Stimulated activated CD8-positive, alpha-beta memory T cell treated with anti-CD3 and anti-CD28 coated beads, Interleukin-7, amount 100 ng/mL, for 4 hours (primary cell): ENCODE measurements at places on chromosomes 2 and 18.

DNA sequence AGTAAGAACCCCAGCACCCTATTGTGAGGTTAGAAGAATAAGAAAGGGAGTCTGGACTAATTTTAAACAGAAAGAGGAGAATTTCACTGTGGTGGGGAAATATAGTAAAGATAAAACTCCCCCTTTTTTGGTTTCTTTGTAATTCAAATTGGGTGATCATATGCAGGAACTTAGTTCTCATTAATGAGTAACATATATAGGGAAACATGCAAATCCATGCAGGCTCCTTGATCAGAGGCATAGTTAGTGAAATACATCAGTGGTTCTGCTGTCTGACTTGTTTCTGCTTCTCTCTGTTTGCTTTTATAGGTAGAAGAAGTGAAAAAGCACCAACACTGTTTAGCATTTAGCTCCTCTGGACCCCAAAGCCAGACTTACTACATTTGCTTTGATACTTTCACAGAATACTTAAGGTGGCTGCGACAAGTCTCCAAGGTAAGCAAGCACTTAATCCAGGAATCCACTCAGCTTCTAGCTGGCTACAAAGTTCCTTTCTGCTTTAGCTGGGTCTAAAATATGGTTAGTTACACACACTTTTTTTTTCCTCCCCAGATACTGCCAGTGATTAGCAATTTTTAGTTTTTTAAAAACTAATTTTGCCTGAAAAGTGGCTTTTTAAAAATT lies 123.2 kb downstream of the PHLPP1 start:
- no peak for DNase-seq

DNA sequence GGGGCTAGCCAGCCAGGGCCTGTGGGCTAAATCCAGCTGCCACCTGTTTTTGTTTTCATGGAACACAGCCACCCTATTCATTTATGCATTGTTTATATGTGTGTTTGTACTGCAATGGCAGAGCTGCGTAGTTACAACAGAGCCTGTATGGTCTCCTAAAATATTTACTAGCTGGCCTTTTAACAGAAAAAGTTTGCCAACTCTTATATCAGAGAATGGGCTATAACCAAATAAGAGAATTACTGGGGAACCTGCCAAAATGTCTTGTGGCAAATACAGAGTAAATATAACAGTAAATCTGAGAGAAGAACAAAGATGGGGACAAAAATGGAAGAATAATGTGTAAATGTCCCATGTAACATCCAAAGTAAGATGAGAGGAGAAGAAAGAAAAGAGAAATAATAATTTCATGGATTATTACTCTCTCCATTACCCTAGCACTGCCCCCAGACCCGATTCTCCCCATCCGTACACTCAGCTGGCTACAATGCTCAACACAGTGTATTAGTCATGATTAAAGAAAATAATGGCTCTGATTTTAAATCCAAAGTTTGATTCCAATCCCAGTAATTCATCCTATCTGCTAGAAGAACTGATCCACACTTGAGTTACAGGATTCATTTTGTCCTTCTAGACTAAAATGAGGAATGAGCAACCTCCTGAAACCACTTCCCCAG lies 249.3 kb downstream of the LRATD1 start:
- DNase-seq, result no peak

DNA sequence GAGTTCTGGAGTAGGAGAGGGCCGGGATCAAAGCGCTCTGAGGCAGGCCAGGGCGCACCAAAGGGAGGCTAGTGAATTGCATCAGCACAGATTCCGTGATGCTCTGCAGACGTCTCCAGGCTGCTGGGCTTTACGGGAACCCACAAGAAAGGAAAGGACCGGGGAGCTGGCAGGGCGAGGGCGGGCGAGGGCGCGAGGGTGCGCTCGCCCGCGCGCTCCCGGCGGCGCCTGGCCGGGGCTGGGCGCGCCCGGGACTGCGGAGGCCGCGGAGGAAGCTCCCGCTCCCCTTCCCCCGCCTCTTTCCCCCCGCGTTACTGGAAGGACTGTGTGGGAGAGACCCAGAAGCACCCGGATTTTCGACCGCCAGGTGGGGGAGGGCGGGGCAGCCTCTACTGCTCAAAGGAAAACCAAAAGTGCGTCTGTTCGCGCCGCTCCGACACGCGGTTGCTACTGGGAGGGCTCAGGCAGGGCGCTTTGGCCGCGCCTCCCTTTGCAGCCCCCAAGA lies 2.4 kb upstream of the FOSL2 start:
- peak; percentile 95 for DNase-seq

- no peak for DNase-seq
Measured at GRCh38 chr18:58785171-58785805, 79.4 kb upstream of the ZNF532 start.

- no peak for DNase-seq
Measured at GRCh38 chr2:198144660-198145059, 340.3 kb downstream of the PLCL1 start.

GRCh38 chr18:74171910-74172606 lies 23.7 kb downstream of the TIMM21 start:
- DNase-seq, result no peak

DNA sequence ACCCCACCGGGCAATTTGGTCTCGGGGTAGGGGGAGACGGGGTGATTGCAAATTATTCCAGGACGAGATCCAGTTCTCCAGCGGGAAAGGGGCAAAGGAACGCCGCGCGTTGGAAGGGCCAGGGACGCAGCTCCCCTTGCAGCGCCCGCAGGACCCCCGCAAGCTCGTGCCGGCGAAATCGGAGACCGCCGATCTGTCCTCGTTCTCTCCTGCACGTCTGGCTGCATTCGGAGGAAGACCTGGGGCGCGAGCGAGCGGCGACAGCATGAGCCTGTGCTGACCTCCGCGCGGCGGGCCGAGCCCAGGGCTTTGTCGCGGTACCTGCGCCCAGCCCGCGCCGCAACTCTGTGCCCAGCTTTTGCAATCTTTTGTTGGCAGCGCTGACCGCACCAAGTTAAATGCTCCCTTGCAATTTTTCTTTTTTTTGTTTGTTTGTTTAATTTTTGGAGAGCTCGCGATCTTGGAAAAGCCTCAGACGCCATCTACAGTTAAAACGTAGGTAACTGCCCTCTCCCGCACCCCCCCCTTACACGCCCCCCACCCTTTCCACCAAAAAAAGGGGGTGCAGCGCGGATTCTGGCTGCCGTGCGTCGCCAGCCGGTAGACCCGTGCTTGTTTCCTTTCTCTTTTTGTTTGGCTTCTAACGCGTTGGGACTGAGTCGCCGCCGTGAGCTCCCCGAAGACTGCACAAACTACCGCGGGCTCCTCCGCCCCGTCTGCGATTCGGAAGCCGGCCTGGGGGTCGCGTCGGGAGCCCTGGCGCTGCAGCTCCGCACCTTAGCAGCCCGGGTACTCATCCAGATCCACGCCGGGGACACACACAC lies 667 bp downstream of the TRIB2 start:
- DNase-seq, result peak; percentile 39

DNA sequence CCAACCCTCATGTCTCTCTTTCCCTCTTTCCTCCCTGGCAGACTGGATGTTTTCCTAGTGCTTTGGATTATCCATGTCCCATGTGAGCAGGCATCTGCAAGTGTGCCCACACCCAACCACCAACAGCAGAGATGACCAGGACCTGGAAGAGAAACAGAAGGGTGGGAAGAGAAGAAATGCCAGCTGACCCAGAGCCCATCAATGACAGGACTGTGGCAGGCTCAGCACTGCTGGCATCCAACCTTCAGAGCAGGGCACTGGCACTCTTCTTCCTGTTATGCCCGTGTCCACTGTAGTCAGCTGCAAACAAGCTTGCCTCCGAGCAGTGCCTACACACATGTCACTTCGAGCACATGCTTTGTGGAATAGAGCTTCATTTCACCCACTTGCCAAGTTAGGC lies 121.1 kb downstream of the TANC1 start:
- DNase-seq, result no peak

DNA sequence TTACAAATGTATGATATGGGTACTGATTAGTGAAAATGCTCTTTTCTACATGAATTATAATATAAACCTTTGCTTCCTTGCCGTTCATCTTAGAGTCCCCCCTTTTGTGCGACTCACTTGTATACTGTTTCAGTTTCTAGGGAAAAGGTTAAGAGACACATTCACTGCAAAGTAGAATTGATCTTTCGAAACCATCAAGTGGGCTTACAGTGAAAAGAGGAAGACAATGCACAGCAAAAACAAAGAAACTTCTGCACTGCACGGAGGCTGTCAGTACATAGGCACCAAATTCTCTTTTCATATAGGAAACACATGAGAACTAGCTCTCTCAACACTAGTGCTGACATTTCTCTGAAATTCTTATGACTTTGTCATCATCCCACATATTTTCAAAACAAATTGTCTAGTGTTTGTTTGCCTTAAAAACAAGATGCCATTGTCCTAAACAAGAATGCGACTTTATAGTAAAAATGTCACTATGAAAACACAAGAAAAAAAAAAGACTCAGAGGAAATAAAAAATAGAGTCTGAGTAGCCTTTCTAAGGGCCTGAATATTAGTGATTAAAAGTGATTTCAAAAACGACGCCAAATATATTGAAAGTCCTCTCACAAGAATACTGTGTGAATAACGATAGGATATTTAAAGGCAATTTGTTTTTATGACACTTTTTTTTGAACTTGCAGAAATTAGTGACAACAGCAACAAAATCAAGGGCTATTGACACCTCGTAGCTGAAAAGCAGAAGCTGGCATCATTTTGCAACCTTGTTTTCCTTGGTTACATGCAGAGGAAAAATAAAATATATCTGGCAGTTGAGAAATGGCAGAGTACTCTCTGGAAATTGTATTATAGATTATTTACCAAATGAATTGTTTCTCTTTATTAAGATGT lies 827.0 kb downstream of the BCL11A start:
- no peak for DNase-seq

GRCh38 chr18:65936678-65937077 lies 185.9 kb downstream of the CDH7 start:
- DNase-seq, result no peak

DNA sequence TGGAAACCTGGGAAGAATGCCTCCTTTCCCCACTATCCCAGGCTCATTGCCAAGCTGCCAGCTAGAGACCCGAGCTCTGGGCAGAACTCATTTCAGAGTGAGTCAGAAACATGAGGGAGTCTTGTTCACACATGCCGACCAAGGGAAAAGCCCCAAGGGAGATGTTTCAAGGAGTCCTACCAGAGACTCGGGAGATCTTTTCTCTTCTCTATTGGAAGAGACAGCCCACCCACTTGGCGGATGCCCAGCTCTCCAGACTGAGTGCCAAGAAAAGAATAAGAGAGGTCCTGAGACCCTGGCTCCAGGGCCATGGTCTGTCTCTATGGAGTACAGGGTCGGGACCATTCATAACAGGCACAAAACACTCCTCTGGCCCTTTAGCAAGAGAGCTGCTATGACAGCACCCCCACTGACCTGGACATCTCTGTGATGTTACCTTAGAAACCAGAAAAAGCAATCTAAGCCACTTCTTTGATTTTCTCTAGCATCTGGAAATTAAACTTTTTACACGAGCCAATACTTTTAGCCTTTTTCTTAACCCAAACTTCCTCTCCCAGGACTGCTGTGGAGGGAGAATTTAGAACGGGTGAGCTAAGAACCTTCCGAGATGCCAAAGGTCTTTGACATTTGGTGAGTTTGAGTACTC lies 18.5 kb upstream of the IGFBP5 start:
- DNase-seq, result no peak

DNA sequence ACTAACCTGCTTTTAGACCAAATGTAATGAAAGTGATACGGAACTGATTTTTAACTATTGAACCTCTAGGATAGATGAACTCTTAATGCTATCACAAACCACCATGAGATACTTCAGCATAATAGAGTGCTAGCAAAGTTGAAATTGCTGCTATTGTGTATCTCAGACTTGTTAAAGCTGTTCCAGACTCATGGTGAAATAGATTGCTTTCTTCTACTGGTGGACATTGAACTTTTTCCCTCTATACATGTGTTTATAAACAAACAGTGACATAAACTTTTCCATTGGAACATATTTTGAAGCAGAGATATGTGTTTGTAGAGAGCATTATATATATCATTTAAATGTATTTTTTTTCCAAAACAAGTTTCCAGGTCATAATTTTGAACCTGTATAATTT lies 157.3 kb downstream of the CAMKMT start:
- DNase-seq, result no peak

GRCh38 chr2:42965196-42965595 lies 172.8 kb upstream of the HAAO start:
- no peak for DNase-seq

- DNase-seq, result no peak
Measured at GRCh38 chr2:71796174-71796593, 342.8 kb downstream of the DYSF start.

DNA sequence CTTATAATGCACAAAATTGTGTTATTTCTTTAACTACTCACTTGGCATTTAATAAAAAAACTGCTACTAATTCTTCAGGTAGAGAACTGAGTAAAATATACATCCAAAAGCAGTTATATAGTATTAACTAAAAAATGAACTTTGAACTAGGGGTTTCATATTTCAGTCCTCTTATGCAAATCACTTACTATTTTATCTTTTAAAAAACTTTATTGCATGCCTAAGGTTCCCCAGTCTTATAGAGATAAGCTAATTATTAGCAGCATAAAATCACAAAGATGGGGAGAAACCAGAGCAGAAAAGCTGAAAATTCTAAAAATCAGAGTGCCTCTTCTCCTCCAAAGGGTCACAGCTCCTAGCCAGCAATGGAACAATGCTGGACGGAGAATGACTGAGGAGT lies 228.0 kb downstream of the CALCRL start:
- no peak for DNase-seq

DNA sequence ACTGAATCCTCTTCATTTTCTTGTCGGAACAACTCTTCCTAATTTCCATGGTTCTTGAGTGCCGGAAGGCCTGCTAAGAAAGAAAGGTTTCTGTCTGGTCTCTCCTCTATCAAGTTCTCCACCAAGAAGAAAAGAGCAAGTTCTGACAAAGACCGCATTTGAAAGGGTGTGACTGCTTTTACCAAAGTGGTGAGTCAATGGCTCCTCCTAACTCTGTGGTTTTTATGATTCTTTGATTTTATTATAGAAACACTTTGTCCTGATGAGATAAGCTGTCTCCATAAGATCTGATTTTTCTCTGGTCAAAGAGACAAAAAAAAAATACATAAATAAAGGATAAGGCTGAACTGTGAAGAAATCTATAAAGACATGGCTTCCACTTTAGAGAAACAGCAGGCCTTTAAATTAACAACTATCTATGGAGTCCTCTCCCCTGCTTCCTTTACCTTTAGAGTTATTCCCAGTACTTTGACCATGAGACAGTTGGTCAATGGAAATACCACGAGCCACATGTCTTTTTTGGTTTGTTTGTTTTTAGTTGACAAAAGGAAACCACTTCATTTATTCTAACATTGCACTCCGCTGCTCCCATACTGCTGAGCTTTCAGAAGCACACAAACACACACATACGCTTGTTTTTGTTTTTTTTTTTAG lies 67.7 kb downstream of the REL start:
- no peak for DNase-seq
